Hepatocyte (in vitro differentiated cells): ENCODE measurements at places on chromosomes 5 and 9. TPM values are rescaled to one million over a fixed set of nuclear protein-coding genes. Genes with fewer than 3 reads are reported as not detected.

DNA sequence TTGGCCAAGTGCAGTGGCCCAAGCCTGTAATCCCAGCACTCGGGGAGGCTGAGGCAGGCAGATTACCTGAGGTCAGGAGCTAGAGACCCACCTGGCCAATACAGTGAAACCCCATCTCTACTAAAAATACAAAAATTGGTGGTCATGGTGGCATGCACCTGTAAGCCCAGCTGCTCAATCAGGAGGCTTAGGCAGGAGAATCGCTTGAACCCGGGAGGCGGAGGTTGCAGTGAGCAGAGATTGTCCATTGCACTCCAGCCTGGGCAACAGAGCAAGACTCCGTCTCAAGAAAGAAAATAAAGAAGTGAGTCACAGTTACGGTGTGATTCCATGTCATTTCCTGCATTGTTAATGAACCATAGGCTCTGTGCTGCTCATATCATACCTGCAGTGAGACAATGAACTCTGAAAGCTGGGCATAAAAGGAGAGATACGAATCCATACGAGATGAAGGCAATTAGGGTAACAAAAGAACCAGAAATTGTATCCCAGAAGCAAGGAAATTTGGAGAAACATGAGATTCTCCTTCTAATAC, 44.6 kb downstream of the TIMD4 start:
- no peak overlapping the region for H3K27ac ChIP-seq
- DNase-seq, result no peak
- no peaks in the 10 kb centered on the region for H3K36me3 ChIP-seq
- no peak overlapping the region for H3K4me3 ChIP-seq

- H3K27me3 ChIP-seq, result no peaks in the 10 kb centered on the region
- H3K36me3 ChIP-seq, result no peaks in the 10 kb centered on the region
- H3K4me3 ChIP-seq, result no peak overlapping the region
- H3K4me1 ChIP-seq, result peaks cover 13% of the 10 kb centered on the region
- peak; percentile 16 for DNase-seq
Measured at GRCh38 chr5:36688722-36689121, 82.3 kb downstream of the SLC1A3 start.

GRCh38 chr5:133519191-133519590, 93.2 kb downstream of the FSTL4 start:
- H3K27me3 ChIP-seq, result no peaks in the 10 kb centered on the region
- H3K36me3 ChIP-seq, result no peaks in the 10 kb centered on the region
- H3K4me3 ChIP-seq, result no peak overlapping the region

DNA sequence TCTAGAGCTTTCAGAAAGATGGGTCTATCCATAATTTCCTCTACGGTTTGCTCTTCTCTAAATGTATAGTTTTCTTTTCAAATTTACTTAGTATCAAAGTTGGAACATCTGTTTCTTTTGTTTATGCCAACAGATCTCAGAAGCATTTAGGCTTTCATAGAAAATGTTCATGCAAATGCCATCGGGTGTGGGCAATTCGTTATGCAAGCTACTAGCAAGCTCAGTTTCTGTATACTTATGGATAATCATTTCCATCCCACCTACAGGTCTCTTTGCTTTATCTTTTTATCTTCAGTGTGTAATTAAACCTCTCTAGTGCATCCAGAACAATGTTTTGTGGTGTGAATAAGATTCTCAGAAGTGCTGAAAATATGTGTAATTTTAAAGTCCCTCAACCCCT, 59.9 kb downstream of the NUDT12 start:
- no peak overlapping the region for H3K4me3 ChIP-seq
- H3K27me3 ChIP-seq, result no peaks in the 10 kb centered on the region
- DNase-seq, result no peak
- no peaks in the 10 kb centered on the region for H3K4me1 ChIP-seq
- no peaks in the 10 kb centered on the region for H3K36me3 ChIP-seq

GRCh38 chr9:89780959-89781358, 176.1 kb downstream of the GADD45G start:
- H3K27ac ChIP-seq, result no peak overlapping the region
- H3K27me3 ChIP-seq, result no peaks in the 10 kb centered on the region
- H3K36me3 ChIP-seq, result no peaks in the 10 kb centered on the region
- H3K4me1 ChIP-seq, result peaks cover 35% of the 10 kb centered on the region

DNA sequence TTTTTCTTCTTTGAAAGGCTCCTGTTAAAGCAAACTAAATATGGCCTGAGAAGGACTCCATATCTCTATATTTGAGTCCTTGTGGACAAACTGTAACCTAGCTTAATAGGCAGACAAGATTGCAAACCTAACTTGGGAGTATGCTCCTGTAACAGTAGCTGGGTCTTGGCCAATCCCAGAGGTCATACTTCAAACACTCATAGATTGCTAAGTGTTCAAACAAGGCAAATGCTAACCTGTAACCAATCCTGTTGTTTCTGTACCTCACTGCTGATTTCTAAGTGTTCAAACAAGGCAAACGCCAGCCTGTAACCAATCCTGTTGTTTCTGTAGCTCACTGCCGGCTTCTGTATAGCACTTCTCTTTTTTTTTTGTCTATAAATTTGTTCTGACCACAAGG, 50.6 kb upstream of the CLK4 start:
- no peaks in the 10 kb centered on the region for H3K27me3 ChIP-seq
- DNase-seq, result no peak
- no peaks in the 10 kb centered on the region for H3K4me1 ChIP-seq
- no peak overlapping the region for H3K4me3 ChIP-seq

DNA sequence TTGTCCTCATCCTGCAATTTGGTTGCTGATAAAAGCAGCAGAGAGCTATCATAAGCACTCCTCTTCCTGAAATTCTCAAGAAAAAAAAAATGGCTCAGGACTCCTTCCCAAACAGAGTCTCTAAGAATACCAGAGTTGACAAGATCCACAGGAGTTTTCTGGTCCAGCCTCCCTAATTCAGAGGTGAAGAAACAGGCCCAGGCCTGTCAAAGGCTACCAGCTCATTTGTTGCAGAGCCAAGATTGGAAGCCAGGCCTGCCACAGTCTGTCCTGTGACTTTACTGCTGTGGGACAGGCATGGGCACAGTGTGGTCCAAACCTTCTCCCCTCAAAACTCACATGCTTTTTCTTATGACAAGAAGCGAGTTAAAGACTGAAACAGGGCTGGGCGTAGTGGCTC, 41.5 kb downstream of the NIPSNAP3B start:
- no peak for DNase-seq
- H3K27ac ChIP-seq, result no peak overlapping the region
- H3K27me3 ChIP-seq, result no peaks in the 10 kb centered on the region
- no peak overlapping the region for H3K4me3 ChIP-seq
- no peaks in the 10 kb centered on the region for H3K4me1 ChIP-seq
- H3K36me3 ChIP-seq, result no peaks in the 10 kb centered on the region

GRCh38 chr5:171127314-171127713, 181.7 kb upstream of the TLX3 start:
- H3K36me3 ChIP-seq, result no peaks in the 10 kb centered on the region
- no peak overlapping the region for H3K27ac ChIP-seq
- no peak for DNase-seq
- H3K4me3 ChIP-seq, result no peak overlapping the region
- H3K27me3 ChIP-seq, result no peaks in the 10 kb centered on the region
- no peaks in the 10 kb centered on the region for H3K4me1 ChIP-seq

DNA sequence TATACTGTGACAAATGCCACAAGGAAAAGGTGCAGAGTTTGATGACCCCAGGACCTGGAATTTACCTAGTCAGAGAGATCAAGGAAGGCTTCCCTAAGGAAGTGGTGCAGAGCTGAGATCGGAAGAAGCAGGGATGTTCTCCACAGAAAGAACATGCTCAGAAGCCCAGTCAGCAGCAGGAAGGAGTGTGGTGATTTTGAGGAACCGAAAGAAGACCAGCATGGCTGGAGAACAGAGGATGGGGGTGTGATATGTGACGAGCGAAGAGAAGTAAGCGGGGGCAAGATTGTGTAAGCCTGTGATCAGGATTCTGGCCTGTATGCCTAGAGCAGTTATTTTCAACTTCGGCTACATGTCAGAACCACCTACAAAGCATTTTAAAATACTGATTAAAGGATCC, 18.7 kb upstream of the PIK3R1 start:
- no peaks in the 10 kb centered on the region for H3K27me3 ChIP-seq
- no peak overlapping the region for H3K4me3 ChIP-seq
- no peak overlapping the region for H3K27ac ChIP-seq
- no peaks in the 10 kb centered on the region for H3K4me1 ChIP-seq

DNA sequence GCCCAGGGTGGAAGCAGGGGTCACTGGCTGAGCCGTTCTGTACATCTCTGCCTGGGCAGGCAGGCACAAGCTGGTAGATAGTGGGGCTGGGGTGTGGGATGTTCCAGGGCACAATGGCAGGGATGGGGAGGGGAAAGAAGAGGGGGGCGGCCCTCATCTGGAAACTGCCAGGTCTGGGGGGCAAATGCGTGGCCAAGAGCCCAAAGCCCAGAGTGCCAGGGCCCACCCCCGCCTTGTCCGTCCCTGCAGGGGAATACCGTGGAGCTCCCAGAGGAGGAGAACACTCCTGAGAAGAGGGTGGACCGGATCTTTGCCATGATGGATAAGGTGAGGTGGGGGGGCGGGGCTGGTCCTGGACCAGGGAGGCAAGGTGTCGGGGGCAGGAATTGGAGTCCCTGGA, 42.7 kb upstream of the HMCN2 start:
- no peaks in the 10 kb centered on the region for H3K4me1 ChIP-seq
- no peaks in the 10 kb centered on the region for H3K27me3 ChIP-seq
- H3K27ac ChIP-seq, result no peak overlapping the region

DNA sequence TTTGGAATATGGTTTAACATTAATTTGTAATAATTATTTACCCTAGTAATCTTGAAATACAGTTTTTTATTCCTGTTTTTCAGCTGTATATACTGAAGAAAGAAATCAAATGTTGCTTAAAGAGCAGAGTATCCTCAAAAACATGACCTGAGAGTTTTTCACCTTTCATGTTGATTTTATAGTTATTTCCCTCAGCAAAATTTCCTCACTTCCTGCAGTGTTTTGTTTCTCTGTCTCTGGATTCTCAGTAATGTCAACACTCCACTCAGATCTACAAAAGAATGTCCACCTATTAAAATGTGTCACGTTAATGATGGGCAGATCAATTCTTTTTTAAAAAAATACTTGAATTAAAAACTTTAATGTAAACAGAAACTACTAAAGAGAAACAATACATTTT, 398.3 kb downstream of the ANXA1 start:
- no peaks in the 10 kb centered on the region for H3K4me1 ChIP-seq
- DNase-seq, result no peak
- no peak overlapping the region for H3K4me3 ChIP-seq

- no peak for DNase-seq
- H3K27ac ChIP-seq, result no peak overlapping the region
- H3K4me1 ChIP-seq, result no peaks in the 10 kb centered on the region
- no peak overlapping the region for H3K4me3 ChIP-seq
- H3K27me3 ChIP-seq, result no peaks in the 10 kb centered on the region
Measured at GRCh38 chr5:31992377-31992776, 181.7 kb downstream of the GOLPH3 start.

ESM1 gene
- 2.2 and 2.6 TPM in 2 replicates for total RNA-seq

PCDHGB3 gene
- not detected in 2 replicates for total RNA-seq

SLC25A51 gene
- 29.2 and 30.1 TPM in 2 replicates for total RNA-seq

MARCOL gene
- not detected in 2 replicates for total RNA-seq

TXNDC8 gene
- total RNA-seq, result not detected in 2 replicates

PCDHGB4 gene
- total RNA-seq, result 20.0 and 20.9 TPM in 2 replicates

CLPTM1L gene
- 99.3 and 130 TPM in 2 replicates for total RNA-seq

FBP1 gene
- 24.0 and 31.2 TPM in 2 replicates for total RNA-seq

NPR2 gene
- total RNA-seq, result 12.8 and 13.9 TPM in 2 replicates
